ENCODE measurements at places on chromosomes 1 and 21.
A peak's percentile ranks its signal among the peaks of the same experiment; 100 is the strongest.

DNA sequence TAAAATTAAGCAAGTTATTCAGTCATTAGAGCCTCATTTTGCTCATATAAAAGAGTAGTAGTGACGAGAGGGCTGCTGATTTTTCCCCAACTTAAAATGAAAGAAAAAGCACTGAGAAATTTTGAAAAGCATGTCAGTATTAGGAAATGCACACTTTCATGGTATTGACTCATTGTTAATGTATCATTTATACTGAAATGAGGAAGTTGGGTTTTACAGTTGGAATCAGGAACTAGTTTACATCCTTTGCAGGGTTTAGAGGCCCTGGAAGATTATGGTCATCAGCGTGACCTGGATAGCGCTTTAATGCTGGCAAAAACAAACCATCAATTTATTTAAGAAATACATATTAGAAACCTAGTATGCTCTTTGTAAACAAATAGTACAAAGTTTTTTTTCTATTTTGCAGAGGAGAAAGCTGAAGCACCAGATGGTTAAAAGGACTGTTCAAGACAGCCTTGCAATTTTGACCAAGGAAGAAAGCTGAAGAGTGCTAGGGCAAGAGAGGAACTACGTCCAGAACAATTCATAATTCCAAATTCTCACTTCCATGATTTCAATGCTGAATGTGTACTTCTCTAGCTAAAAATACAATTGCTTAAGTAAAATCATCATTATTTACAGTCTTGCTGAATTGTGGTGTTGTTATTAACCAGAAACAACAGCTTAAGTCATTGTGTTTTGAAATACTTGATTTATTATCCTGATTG is 94.8 kb upstream of the SGIP1 start:
- DNase-seq, result peak; percentile 40

DNA sequence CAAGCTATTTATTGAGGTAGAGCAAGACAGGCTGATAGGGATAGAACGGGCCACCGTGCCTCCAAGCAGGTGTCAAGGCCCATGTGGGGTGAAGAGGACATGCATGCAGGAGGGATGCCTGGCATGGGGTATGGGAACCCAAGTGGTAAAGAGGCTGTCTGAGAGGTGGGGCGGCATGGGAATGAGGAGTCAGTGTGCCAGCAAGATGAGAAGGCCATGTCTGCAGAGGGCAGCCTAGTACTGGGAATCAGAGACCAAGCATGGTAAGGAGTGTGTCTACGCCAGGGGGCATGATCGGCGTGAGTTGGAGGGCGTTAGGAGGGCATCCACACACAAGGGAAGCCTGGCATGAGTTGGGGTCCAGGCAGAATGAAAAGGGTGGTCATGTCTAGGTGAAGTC is 303.7 kb upstream of the PLD5 start:
- no peak for DNase-seq

DNA sequence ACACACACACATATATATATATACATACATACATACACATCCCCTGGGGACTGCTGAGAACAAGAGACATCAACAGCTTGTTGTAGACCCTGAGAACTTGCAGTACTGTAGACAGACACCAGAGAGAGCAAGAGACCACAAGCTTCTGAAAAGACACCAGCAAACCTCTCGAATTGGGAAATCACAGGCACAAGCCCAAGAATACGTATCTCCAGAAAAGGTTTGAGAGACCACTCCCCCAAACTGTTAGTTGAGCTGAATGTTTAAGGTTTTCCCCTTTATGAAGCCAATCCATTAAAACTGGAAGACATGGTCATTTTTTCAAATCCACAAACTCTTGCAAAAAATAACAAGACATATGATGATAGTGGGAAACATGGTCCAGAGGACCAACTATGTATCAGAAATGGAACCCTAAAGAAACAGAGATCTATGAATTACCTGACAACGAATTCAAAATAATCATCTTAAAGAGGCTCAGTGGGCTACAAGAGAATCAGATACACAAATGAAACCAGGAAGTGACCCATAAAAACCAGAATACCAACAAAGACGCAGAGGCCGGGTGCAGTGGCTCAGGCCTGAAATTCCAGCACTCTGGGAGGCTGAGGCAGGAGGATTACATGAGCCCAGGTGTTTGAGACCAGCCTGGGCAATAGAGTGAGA is 45.1 kb downstream of the SLC2A1 start:
- DNase-seq, result peak; percentile 76

GRCh38 chr1:155124503-155125463 is 2.9 kb upstream of the EFNA1 start:
- peak; percentile 74 for DNase-seq

DNA sequence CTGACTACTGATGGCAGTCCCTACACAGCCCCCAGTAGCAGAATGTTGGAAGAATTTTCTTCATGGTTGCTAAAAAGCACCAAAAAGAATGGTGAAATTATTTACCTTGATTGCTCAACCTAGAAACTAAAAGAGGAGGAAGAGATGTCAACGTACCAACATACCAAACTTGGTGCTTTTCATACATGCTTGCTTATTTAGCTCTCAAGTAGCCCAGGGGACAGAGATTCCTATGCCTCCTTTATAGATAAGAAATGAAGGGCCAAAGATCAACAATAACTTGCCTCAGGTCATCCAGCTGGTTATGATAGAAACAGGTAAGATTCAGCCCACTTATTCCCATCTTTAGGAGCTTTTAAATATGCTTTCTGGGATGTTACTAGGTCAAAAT is 170.6 kb downstream of the PIGK start:
- no peak for DNase-seq

- DNase-seq, result no peak
Observed at GRCh38 chr1:14627608-14628489, 29.4 kb downstream of the KAZN start.

DNA sequence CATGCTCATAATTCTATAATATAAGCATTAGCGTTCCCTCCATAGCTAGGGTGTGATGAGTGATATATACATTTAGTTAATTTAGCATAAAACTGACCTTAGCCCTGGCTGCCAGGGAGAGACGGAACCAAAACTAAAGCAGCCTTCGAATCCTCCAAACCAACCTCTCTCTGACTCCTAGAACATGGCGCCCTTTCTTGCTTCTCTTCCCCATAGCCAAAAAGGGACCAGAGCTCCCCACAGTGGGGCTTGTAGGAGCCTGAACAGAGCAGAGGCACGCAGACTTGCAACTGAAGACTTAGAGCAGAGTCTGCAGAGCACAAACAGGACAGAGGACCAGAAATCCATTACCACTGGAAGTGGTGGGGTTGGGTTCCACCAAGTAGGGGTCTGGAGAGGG is 17.7 kb downstream of the IRF2BP2 start:
- DNase-seq, result no peak

DNA sequence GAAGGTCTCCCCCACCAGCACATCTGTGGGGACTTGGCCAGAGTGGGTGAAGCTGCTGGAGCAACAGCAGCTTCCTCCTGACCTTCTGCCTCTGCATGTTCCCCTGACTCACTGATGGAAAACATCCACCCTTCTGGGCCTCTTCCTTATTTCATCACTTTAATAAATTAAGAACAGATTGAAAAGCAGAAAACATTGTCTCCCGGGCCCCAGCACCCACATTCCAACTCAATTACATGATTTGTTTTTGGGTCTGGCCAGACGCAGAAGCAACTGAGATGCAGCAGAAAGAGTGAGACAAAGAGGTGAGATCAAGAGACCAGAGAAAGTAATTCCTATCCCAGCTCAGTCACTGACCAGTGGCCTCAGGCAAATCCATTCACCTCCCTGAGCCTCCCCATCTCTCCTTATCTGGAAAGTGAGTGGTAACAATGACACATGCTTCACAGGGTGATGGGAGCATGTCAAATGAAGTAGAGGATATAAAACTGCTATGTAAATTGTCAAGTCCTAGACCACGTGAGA is 157.1 kb downstream of the ELAVL4 start:
- DNase-seq, result no peak

DNA sequence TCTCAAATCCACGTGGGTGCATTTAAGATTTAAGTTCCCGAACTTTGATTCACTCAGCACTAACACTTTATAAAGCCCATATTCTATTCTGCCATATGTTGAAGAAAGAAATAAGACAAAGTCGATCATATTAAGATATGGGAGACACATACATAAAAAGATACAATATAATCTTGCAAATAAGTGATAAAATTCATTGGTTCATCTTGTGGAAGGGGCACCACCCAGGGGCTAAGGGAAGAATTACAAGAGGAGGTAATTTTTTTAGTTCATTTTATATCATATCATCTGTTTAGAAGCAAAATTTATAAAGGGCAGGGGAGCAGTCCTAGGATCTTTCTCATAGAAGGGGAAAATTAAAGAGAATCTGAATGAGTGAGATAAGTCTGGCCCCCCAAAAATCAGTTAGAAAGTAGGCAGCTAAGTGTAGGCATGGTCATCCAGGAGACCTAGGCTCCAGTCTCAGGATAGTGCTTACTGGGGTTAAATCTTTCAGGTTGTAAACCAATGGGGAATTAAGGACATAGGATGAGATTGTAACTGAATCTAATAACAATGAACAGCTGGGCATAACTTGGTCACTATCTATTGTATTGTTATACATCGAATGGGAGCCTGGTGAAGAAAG is 124.2 kb upstream of the L1TD1 start:
- no peak for DNase-seq

DNA sequence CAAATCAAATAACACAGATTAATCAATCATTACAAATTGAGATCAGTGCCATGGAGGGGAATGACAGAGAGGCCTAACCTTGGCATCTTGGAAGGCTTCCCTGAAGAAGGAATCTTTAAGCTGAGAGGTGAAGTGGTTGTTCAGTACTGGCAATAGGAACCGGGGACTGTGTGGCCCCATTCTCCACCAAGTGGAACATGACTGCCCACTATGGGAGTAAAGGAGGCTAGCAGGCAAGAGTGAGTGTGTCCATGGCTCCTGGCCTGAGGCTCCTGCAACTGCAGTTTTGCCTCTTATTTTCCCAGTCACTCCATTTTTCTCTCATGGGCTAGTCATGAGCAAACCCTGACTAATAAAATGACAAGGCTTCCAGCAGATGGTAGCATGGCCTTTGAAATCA is 112.2 kb upstream of the GJB5 start:
- no peak for DNase-seq

DNA sequence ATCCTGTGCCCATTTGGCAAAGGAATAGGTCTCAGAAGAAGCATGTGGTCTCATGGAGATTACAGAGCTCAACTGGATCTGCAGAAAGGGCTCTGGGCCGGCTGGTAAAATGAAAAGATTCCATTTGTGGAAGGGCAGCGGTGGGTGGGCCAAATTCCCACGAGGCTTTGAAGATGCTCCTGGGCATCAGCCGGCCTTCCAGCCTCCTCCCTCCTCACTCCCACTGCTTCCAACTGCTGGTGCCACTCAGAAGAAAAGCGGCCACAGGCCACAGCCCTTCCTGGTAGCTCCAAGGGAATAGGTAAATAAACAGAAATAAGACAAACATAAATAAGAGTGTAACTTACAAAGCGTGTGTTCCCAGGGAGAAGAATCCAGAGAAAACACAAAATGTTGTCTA is 136.3 kb upstream of the SLC44A3 start:
- no peak for DNase-seq

- DNase-seq, result peak; percentile 25
Observed at GRCh38 chr1:162487241-162487640, 10.4 kb upstream of the UHMK1 start.

DNA sequence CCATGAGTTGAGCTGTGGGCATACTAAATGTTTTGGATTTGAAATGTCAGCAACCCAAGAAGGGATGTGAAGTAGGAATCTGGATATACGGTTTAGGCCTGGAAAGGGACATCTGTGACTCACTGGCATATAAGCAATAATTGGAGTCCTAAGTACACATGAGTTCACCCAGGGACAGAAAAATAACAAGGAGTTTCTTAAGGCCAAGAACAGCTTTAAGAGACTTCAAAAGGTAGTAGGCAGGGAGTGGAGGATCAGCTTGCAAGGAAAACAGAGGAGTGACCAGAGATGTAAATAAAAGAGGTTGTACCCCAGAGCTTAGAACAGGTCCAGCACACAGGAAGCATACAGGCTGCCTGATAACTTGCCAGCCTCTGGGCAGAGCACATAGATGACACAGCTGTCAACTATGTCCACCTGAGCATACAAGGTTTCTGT is 28.1 kb downstream of the TMEM50B start:
- DNase-seq, result no peak

- DNase-seq, result no peak
Observed at GRCh38 chr1:165845569-165845968, 18.2 kb downstream of the UCK2 start.

- DNase-seq, result peak; percentile 63
Observed at GRCh38 chr21:36385233-36386030, at the start of gene CHAF1B. CHAF1B (plus strand) TSS chr21:36385392; CDS start chr21:36386137, 745 bp downstream.

- DNase-seq, result peak; percentile 32
Observed at GRCh38 chr21:15775981-15776380, 46.2 kb downstream of the USP25 start.

- peak; percentile 84 for DNase-seq
Observed at GRCh38 chr1:6111571-6111970, 65.9 kb downstream of the KCNAB2 start.

GRCh38 chr1:17653276-17653675 is 101.9 kb upstream of the ACTL8 start:
- no peak for DNase-seq

- peak; percentile 24 for DNase-seq
Observed at GRCh38 chr1:48114596-48115382, 107.7 kb upstream of the SLC5A9 start.

DNA sequence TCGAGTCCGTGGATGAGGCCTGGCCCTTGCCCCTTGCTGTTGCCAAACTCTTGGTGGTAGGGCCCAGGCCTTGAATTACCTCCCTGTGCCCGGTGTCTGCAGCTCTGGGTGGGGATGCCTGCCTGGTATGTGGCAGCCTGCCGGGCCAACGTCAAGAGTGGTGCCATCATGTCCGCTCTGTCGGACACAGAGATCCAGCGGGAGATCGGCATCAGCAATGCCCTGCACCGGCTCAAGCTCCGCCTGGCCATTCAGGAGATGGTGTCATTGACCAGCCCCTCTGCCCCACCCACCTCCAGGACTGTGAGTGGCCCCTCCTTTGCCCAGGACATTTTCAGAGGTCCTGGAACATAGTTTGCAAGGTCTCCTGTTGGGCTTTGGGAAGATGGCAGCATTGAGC is 25.7 kb downstream of the MYOG start:
- no peak for DNase-seq
